ENCODE measurements at places on chromosomes 11 and 22.
A peak's percentile ranks its signal among the peaks of the same experiment; 100 is the strongest.

- peak; percentile 75 for DNase-seq
Measured at GRCh38 chr11:33930317-33931021, 38.6 kb upstream of the LMO2 start.

- no peak for DNase-seq
Measured at GRCh38 chr22:37976547-37976946, 7.8 kb downstream of the SOX10 start.

DNA sequence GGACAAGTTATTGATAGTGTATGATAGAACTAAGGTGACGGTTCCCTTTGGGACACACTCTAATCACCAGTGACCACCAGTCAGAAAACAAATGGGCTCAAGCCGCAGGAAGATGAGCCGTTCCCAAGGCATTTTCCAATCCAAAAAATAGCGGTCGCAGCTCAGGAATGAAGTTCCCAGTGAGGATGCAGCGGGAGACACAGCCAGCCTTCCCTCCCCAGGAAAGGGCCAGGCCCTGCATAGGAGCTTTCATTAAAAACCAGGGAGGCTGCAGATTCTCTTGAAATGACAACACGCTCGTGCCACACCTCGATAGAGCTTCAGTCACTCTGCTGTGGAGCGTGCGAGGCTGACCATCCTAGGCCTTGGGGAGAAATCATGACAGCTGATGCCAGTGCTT is 65.8 kb upstream of the WNT7B start:
- DNase-seq, result no peak

DNA sequence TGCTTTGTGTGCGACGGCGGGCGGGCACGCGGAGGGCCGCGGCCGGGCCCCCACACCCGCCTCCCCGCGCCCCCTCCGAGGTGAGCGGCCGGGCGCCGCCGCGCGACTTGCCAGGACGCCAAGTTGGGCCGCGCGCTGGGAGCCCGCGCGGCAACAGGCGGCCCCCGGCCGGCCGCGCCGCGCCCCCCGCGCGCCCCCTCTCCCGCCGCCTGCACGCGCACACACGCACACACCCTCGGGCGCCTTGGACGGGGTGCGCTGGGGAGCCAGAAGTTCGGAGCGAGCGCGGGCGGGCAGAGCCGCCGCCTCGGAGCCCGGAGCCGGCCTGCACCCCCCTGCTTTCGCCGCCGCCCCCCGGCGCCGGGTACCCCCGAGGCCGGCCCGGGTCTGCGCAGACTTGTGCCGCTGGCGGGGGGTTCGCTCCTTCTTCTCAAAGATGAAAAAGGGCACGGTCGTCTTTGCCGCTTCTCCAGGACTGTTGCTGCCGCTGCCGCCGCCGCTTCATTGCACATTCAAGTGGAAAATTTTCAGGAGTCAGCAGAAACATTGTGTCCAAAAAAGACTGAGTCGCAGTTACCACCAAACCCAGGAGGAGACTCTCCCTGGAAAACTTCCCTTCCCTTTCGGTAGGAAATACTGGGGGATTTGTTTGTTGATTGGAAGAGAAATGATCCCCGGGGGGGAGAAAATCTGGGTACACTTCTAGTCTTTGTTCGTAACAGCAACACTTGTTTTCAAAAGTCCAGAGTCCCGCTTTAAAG is 895 bp downstream of the TEAD1 start:
- DNase-seq, result no peak
